ENCODE measurements at places on chromosomes 5 and 9.

- DNase-seq: peak; percentile 61
These were observed 11.7 kb downstream of the MPDZ start for GRCh38 chr9:13267743-13268142.

DNA sequence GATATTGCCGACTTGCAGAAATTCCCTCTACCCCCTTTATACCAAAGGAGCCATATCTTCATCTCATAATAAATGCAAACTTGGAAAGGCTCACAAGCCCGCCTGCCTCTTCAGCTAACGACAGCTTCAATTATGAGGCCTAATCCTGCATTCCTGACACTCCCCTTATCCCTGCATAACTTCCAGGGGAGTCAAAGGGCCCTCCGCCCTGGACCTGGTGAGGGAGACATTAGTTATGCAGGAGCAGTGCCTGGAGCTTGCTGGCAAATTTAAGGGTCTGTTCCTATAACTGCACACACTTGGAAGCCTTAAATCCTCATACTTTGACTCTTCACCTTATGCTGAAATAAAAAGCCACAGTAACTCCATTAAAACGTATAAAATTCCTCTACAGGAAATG, 617.9 kb downstream of the BNC2 start:
- DNase-seq: no peak

GRCh38 chr5:160618286-160618685, 196.6 kb downstream of the PTTG1 start:
- no peak for DNase-seq

DNA sequence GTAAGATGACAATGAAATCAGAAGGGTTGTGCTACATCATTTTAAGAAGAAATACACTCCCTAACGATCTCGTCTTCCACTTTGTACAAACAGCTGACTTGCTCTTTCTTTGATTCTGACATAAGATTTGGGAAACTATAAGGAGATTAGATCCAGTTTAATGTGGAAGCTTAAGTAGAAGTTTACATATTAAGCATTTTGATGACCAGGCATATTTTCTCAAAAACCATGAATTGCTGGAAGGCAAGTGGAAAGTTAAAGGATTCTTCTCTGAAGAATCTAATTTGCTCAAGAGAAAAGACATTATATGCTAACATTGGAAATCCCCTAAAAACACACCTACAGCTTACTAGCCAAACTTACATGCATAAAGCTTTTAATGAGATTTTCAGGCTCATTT, 531.9 kb upstream of the PTPRD start:
- DNase-seq: no peak

DNA sequence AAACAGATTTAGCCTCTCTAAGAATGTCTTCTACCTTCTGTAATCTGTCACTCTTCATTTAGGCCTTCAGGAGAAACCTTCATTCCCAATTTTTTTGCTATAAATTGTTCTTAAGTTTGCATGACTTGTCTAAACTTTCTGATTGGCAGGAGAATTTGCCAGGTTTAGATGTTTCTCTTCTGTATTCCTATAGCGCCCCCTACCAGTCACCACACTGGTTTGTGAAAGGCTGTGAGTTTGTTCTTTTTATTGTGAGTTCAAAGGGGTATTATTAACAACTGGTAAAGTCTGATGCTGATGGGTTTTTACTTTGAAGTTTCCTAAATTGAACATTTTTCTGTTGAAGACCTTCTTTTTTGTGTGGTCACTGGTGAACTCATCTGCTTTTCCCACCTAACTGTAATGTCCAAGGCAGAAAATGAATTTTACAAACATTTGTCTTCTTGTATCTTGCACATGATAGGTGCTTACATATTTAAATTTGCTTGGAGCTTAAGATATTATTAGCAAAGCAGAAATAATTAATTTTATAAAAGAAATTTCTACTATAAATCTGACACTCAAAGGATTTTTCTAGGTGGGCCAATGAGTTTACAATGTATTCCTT, 18.4 kb upstream of the F2RL2 start:
- peak; percentile 41 for DNase-seq

GRCh38 chr9:97529363-97530076, 28.1 kb downstream of the TMOD1 start:
- no peak for DNase-seq

DNA sequence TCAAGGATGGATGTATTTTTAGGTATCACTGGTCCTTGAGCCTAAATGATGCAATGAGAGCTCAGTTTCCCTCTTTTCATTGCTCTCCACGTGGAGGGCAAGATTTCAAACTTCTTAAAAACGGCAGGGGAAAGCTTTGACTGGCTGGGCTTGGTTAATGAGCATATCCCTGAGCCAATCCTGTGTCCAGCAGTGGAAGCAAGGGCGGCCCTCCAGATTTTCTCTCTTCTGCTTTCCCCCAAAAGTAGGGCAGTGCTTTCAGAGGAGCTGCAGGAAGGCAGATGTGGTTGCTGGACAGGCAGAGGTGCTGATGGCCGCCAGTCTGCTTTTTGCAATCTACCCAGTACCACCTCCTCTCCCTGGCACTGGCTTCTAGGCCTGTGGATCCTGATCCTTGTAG, 30.0 kb upstream of the TBC1D2 start:
- DNase-seq: no peak

GRCh38 chr5:117414926-117415325, 840.3 kb upstream of the SEMA6A start:
- DNase-seq: no peak

GRCh38 chr9:70470050-70471015, 55.9 kb upstream of the KLF9 start:
- no peak for DNase-seq

DNA sequence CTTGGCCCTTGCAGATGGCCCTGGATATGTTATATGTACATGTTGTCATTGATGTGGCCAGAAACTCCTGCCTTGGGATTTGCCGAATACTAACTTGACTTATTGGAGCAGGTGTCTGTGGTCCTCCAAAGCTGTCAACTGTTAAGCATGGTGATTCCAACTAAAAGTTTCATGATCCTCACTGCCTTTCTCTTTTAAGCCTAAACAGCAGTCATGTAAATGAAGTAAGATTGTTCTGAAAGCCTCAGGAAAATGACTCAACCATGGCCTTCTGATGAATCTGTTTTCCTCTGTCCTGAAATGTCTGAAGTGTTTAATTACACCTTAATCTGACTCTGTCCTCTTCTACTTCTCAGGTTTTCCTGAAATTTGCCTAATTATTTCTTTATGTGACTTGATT, 245.0 kb downstream of the FAM114A2 start:
- no peak for DNase-seq

- peak; percentile 12 for DNase-seq
These were observed 778.3 kb downstream of the PRELID2 start for GRCh38 chr5:145056800-145057199.

DNA sequence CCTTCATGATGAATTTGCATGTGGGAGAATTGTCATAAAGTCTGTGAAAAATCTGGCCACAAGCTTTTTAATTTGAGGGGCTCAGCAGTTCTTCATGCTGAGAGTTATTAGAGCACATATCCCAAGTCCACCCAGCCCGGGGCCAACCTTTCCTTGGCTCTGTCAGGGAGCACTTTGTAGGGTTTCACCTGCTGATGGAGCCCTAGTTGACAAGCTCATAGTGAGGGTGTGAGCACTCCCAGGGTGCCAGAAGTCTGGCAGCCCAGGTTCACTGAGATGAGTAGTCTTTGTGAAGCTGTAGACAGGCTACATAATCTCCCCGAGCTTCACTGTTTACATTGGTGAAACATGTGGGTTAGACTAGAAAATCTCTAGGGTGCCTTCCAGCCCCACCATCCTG, 97.2 kb upstream of the NREP start:
- no peak for DNase-seq

GRCh38 chr5:39547553-39548154, 122.9 kb upstream of the DAB2 start:
- peak; percentile 62 for DNase-seq

GRCh38 chr5:121503111-121503840, 348.4 kb upstream of the FTMT start:
- DNase-seq: no peak

Measured in AG20443 (cell line).